ENCODE measurements at places on chromosomes 2 and 18. TPM values are rescaled to one million over a fixed set of nuclear protein-coding genes. Genes with fewer than 3 reads are reported as not detected.

DNA sequence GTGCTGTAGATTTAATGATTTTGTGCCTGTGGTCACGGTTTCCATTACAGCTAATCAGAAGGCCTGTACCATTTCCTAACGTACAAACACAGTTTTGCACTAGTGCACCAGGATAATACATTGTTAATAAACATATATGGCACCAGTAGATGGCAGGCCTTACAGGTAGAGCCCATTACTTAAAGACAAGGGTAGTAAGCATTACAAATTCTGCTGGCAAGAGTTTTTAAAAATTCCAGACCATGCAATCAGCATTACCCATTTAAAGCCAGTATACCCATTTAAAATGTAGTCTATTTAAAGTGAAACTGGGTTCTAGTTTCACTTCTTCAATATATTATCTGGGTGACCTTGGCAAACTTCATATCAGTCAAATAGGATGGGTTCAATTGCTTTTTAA, 224.2 kb downstream of the NUP35 start:
- no peaks in the 10 kb centered on the region for H3K4me1 ChIP-seq
- no peaks in the 10 kb centered on the region for H3K27me3 ChIP-seq
- no peak for DNase-seq
- no peaks in the 10 kb centered on the region for H3K36me3 ChIP-seq
- no peak overlapping the region for H3K4me3 ChIP-seq
- no peak overlapping the region for H3K27ac ChIP-seq

DNA sequence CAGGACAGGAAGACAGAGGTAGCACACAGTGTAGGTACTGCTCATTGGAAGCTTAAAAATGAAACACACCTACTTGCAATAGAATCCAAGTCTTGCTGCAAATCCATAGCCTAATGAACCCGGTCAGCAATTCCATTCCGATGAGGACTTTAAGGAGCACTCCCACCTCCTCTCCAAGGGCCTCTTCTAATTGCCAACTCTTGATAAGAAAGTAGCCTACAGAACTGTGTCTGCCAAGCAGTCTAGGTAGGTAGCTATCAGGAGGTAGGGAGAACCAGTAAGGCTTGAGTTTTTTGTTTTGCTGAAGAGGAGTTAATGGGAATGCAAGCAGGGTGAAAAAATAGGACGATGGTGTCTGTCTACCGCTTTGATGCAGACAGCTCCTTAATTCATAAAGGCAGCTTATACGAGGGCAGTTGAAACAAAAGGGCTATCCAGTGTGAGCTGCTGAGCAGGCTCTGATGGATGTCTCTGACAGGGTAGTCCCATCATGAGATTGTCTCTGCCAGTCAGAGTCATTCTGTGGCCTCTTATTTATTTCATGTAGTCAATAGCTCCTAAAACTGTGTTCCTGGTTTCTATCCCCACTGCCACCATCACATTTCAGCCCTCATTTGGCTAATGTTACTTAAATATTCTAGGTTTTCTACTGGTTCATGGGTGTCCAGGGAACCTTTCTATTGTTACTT, 155.6 kb upstream of the DNMT3A start:
- H3K4me3 ChIP-seq, result no peak overlapping the region
- no peak overlapping the region for H3K27ac ChIP-seq
- H3K27me3 ChIP-seq, result no peaks in the 10 kb centered on the region
- no peak for DNase-seq

- no peaks in the 10 kb centered on the region for H3K27me3 ChIP-seq
- H3K27ac ChIP-seq, result no peak overlapping the region
- no peaks in the 10 kb centered on the region for H3K4me1 ChIP-seq
Observed at GRCh38 chr2:64937687-64938491, 51.3 kb upstream of the SLC1A4 start.

DNA sequence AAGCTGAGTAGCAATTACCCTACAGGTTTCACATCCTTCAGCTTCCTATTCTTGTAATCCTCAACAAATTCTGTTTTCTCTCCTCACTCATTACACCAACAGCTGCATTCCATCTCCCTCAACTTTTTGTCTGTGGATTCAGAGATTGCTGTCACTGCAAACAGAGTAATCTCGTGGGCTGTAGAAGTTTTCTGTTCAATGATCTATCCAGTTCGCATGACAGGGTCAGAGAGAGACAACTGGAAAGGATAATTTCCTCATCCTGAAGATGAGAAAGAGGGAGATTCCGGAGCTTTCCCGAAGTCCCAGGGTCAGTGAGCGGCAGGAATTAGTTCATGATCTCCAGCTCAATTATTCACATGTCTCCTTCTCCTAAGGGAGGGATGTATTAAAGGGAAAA, 75.7 kb downstream of the MYO5B start:
- DNase-seq, result no peak
- no peak overlapping the region for H3K27ac ChIP-seq
- no peaks in the 10 kb centered on the region for H3K4me1 ChIP-seq
- peaks cover 16% of the 10 kb centered on the region for H3K27me3 ChIP-seq

DNA sequence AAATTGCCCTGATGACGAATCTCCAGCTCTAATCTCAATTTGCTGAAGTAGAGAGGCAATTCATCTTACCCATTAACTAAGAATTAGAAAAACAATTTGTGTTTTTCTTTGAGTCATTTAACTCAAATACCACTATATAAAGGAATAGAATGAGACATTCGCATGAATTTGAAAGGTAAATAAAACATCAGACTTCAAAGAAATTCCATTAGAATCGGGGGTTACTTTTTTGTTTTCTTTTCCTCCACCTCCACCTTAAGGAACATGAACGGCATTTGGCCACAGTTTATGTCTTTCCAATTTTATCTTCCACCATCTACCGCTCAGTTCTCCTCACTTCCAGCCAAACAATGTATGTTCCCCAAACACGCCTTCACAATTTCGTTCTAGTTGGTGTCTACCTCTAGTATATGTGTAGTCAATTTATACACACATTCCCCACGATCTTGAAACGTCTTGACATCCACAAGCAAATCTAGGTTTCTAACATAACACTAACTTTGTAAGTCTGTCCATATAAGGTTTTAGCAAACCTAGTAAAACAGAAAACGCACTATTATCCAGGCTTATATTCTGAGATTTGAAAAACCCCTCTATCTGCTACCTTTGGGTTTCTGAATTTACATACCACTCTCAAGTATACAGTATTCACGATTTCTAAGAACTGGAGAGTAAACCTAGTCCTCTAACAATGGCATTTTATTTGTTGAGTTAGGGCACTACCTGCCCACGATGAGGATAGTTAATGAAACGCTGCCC, 1.2 kb upstream of the SMCHD1 start:
- H3K27ac ChIP-seq, result peak overlapping the region; percentile 99
- H3K27me3 ChIP-seq, result no peaks in the 10 kb centered on the region
- H3K4me1 ChIP-seq, result no peaks in the 10 kb centered on the region
- no peaks in the 10 kb centered on the region for H3K36me3 ChIP-seq
- no peak for DNase-seq

- peaks cover 84% of the 10 kb centered on the region for H3K4me1 ChIP-seq
- no peak for DNase-seq
- no peaks in the 10 kb centered on the region for H3K27me3 ChIP-seq
- peak overlapping the region; percentile 93 for H3K27ac ChIP-seq
Observed at GRCh38 chr18:75214766-75215510, 4.3 kb downstream of the TSHZ1 start.

DNA sequence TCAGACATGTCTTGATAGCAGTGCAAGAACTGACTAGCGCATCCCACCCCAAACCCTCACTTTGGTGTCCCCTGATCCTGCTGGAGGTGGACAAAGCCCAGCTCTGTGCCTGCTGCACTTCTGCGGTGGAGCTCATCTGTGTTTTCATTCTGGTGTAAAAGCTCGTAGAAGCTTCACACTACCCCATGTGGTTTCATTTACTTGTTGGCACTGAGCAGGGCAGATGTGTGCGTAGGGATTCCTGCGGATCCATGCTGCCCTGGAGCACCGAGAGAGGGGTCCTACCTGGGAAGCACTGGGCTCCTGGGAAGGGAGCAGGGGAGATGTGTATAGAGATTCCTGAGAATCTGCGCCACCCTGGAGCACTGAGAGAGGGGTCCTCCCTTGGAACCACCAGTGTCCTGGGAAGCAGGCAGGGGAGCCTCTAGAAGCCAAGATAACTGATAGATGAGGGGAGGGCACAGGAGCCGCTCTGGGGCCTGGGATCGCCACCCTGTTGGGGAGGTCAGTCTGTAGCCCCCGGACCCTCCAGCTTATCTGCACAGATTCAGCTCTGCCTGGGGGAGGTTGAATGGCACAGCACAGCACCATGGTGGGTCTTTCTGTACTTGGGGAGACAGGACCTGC, 106.9 kb upstream of the OTOS start:
- H3K4me1 ChIP-seq, result peaks cover 16% of the 10 kb centered on the region
- H3K27ac ChIP-seq, result no peak overlapping the region
- no peaks in the 10 kb centered on the region for H3K27me3 ChIP-seq
- no peaks in the 10 kb centered on the region for H3K36me3 ChIP-seq

DNA sequence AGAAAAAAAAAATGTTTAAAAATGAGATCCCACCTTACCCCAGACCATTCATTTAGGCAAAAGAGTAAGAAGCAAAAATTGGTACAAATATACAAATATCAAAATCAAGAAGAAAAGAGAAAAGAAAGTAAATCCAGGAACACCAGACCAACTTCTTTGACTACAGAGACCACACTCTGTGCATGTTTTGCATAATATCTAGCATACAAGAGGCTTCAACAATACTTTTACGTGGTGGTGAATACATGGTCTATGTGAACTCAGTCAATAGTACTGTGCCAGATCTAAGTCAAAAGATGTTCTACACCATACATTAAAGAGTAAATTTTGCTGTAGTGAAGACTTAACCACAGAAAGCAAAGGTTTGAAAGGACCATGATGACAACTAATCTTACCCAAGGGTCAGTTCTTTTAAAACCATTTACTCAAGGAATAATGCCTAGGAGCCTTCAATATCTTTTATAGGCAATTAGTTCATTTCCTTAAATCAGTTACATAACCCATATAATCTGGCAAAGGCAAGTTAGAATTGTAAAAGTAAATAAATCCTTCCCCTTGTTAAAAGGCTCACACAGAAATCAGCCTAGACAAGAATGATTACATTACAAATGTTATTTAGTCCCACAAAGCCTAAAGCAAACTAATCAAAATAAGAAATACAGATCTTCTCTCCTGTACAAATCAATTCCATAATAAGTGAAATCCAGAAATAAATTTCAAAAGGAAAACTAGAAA, 115.2 kb downstream of the EXOC6B start:
- H3K27ac ChIP-seq, result no peak overlapping the region
- DNase-seq, result no peak
- no peaks in the 10 kb centered on the region for H3K36me3 ChIP-seq
- H3K27me3 ChIP-seq, result no peaks in the 10 kb centered on the region
- no peak overlapping the region for H3K4me3 ChIP-seq
- H3K4me1 ChIP-seq, result no peaks in the 10 kb centered on the region

DNA sequence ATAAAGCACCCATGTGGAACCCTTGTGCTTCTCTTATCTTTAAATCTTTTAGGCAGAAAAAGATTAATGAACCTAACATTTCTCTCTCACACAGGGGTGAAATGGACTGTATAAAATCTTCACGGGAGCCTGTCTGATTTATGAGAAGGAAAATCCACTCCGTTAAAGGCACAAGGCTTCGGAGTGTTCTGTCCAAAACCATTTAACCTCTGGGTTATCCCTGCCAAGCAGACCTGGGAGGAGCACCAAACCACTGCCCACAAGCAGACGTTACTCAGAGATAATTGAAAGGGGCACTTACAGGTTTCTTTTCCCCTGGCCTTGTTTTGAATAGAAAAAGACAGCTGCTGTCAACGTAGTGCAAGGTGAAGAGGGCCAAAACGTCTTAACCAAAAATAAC, 184.4 kb upstream of the DOK6 start:
- no peaks in the 10 kb centered on the region for H3K27me3 ChIP-seq
- H3K27ac ChIP-seq, result no peak overlapping the region
- DNase-seq, result no peak
- no peaks in the 10 kb centered on the region for H3K36me3 ChIP-seq
- H3K4me1 ChIP-seq, result no peaks in the 10 kb centered on the region

DNA sequence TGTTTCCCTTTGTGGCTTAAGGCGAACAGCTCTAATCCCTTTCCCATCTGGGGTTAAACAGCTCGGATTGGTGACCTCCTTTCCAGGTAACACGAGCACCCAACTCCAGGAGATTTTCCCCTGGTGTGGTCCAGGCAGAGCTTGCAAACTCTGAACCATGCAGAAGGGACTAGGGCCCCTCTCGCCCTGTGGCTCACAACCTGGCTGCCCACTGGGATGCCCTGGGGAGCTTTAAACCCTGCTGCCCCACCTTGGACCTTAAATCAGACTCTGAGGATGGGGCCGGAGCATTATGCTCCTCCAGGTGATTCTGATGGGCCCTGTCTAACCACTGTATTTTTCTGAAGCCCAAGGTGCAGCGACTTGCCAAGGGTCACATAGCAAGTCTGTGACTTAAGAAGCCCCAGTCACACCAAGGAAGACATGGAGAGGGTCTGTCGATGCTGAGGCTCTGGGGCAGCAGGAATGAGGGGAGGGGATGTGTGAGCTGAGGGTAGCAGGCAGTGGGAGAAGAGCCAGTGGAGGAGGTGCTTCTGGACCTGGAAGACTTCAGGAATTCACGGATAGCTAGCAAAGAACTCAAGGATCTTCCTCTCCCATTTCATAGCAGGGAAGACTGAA, 5.9 kb downstream of the ARID5A start:
- no peaks in the 10 kb centered on the region for H3K27me3 ChIP-seq
- H3K27ac ChIP-seq, result no peak overlapping the region
- DNase-seq, result no peak
- H3K4me1 ChIP-seq, result peaks cover 37% of the 10 kb centered on the region

DNA sequence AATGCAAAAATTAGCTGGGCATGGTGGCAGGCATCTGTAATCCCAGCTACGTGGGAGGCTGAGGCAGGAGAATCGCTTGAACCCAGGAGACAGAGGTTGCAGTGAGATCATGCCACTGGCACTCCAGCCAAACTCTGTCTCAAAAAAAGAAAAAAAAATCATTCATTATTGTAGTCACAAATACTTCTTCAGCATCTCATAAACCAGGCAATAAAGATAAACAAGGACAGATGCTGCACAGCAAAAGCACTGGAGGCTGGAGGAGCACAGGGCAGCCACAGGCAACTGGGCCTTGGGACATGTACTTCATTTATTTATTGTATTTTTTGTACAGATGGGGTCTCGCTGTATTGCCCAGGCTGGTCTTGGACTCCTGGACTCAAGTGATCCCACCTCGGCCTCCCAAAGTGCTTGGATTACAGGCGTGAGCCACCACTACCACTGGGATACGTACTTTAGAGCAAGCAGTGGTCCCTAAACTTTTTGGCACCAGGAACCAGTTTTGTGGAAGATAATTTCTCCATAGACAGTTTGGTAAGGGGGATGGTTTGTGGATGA, 16.8 kb upstream of the MAT2A start:
- H3K4me1 ChIP-seq, result peaks cover 27% of the 10 kb centered on the region
- no peak overlapping the region for H3K27ac ChIP-seq
- no peaks in the 10 kb centered on the region for H3K27me3 ChIP-seq
- no peak overlapping the region for H3K4me3 ChIP-seq

Gene MBD1
- total RNA-seq, result 46.5 TPM

Gene BOLL
- total RNA-seq, result 0.18 TPM

Gene GPR39
- total RNA-seq, result not detected

Gene SP3
- 36.4 TPM for total RNA-seq

Gene LINC00305
- not detected for total RNA-seq

Gene NR4A2
- total RNA-seq, result 31.2 TPM
